Esophagus squamous epithelium (tissue), 5 donors: ENCODE measurements at places on chromosomes 13 and 19.

DNA sequence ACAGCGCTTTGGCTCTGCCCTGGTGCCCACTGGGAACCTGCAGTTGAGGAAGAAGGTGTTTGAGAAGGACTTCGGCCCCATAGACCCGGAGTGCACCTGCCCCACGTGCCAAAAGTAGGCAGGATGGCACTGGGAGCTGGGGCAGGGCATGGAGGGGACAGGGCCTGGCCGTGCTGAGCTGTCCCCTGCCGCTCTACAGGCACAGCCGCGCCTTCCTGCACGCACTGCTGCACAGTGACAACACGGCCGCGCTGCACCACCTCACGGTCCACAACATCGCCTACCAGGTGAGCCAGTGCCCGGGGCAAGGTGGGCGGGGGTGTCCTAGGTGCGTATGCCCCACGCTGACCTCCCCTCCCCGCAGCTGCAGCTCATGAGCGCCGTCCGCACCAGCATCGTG, 5.1 kb upstream of the DNM2 start:
- no peak for DNase-seq

GRCh38 chr13:25067064-25067463, 28.9 kb upstream of the PABPC3 start:
- no peak for DNase-seq

DNA sequence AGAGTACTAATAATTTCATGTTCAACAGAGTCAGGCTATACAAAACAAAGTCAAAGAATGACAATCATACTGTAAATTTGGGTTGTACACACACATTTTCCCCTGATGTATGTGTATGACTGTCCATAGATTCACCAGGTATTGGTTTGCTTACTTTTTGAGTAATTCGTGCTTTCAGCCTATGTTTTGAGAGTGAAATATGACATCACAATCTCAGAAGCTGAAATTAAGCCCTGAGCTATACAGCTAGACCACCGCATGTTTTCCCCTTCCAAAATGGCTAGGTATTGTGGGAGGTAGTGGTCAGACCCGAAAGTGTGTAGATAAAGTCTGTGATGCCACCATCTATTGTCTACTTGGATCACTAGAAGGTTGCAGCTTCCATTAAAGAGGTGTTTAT, 102.8 kb downstream of the KATNAL1 start:
- no peak for DNase-seq

DNA sequence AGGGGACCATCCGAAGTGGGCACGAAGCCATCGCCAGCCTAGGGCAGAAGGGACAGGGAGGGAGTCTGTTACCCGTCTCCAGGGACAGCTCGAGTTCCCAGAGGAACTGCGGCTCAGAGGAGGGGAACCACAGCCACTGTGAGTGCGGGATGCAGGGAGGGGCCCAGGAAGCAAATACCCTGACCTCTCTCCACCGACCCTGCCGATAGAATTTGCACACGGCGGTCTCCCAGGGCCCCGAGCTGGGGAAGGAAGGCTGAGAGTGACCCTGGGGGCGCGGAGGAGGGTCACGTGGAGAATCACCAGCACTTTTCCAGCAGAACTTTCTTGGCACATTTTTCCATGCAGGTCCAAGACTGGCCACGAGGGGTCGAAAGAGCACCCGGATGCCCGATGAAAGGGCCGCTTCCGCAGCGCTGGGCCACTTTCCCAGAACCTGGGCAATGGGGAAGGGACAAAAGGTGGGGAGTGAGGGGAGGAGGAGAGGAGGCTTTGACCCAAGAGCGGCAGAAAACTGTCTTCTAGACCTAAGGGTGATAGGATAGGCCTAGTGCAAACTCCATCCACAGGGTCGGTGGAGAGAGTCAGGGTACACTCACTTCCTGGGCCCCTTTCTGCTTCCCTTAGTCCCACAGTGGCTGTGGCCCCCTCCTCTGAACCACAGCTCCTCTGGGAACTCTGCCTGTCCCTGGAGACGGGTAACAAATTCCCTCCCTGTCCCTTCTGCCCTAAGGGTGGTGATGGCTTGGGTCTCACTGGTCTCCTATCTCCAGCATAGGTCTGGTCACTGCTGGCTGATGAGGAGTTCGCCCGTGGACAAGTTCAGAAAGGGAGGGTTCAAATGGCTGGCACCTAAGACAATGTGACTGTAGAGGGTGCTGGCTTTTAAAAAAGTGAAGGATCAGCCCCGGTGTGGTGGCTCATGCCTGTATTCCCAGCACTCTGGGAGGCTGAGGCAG, 5.3 kb upstream of the GPR4 start:
- DNase-seq = no peak

DNA sequence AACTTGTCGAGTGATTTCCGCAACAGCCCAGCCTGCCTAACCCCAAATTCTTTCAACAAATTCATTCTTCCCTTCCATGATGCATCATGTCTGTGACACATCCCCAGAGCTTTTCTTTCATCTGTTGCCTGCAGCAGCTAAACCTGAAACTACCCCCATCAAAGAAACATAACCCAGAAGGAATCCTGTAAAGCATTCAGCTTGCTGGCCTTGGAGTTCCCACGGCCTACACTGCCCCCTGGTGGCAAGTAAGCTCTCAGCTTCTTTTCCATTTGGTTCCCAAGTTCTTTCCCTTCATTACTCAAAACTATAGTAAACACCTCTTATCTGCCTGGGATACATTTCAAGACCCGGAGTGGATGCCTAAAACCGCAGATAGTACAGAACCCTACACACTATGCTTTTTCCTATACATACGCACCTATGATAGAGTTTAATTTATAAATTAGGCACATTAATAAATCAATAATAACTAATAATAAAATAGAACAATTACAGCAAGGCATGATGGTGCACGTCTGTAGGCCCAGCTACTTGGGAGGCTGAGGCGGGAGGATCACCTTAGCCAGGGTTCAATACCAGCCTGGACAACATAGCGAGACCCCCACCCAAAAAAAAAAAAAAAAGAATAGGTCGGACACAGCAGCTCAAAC, 7.4 kb downstream of the ETHE1 start:
- DNase-seq = no peak

DNA sequence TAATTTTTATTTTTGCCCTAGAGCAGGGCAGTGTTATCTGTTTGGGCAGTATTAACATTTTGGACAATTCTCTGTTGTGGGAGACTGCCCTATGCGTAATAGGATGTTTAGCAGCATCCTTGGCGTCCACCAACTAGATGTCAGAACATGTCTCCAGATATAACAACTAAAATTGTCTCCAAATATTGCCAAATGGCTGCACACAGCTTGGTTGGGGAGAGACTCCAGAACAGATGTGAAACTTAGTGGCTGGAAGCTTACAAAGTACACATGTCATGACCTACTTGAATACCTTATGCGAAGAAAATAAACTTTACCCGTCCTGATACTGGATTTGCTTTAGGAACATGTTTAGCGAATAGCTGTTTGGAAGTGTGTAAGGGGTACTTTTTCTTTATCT, 123.0 kb downstream of the GGACT start:
- no peak for DNase-seq
